GOT3 (cell line): ENCODE measurements at places on chromosomes 5 and 9.

GRCh38 chr5:65946198-65946745, 19.9 kb downstream of the ERBIN start:
- DNase-seq: no peak

- no peak for DNase-seq
These were observed 157.3 kb downstream of the ADAMTS12 start for GRCh38 chr5:33734537-33734936.

DNA sequence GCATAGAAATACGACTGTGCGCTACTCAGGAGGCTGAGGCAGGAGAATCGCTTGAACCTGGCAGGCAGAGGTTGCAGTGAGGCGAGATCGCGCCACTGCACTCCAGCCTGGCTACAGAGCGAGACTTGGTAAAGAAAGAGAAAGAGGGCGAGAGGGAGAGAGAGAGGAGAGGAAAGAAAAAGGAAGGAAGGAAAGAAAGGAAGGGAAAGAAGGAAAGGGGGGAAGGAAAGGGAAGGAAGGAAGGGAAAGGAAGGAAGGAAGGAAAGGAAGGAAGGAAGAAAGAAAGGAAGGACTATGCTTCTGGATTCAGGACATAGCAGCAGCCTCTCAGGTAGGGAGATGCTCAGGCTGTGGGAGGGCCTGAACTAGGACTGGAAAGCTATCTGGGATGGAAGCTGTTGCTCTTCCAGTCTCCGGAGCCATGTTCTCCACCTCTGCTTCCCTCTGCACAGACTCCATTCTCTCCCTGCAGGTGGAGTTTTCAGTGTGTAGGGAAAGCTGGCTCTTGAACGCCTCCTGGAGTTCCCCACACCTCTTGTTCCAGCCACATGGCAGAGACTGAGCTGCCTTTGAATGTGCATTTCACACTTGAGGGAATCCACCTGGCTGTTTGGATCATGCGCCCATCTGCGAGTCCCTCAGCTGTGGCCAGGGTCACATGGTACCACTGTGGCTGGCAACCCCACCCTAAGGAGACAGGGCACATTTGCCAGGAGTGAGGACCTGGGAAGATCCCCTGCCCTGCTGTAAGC, 9.1 kb downstream of the SWI5 start:
- DNase-seq: no peak

DNA sequence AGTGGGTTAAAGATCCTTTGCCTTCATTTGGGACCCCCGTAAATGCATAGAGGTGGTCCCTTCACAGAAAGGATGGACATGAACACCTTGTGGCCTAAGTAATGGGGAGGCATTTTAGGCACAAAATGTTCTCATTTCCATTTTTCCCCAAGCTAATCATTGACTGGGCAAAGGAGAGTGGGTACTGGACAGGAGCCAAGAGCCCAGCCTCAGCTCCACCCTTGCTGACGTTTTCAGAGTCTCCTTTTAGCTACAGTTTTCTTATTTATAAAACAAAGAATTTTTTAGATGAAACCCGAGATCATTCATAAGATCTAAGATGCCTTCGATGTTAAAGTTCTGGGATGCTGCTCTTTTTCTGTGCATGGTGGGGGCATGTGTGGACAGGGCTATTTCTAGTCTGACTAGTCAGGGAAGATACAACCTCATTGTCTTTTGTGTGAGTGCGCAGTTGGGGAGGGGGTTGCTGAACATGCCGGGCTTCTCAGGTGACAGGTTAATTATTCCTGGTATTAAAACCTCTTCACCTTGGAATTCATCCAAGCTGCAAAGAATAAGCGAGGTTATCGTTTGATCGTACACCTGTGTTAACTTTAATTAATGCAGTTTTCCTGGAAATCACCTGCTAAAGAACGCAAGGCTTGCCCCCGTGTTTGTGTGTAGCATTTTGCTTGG, 48.4 kb downstream of the ADAMTS16 start:
- no peak for DNase-seq

DNA sequence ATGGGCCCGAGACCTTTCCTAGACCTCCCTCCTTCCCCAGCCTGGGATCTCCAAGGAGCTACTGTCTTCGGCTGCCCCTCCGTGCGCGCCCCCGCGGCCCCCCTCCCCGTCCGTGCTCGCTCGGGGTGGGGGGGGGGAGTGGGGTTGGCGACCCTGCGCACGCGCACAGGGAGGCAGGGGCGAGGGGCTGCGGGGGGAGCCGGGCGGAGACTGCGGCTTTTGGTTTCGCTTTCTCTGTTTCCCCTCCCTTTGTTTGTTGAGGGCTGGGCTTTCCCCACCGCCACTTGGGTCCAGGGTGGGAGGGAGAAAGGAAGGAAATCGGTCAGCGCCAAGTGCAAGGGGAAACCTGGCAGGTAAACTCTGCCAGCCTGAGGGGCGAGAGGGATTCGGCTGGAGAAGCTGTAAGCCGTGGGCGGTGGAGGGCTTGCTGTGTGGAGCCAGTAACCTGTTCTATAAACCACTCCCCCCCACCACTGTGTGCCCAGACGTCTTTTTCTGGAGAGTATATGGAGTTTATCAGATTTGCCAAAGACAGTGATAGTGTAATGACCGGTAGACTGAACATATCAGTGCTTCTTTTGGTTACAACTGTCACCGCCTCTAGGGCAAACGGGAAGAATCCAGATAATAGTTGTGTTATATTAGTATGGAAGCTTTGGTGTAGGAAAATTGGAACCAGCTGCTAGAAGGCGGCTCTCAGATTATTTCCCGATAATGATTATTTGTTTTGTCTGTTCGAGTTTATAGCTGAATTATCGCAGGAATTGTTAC, 684 bp downstream of the DNAJA1 start:
- no peak for DNase-seq

- DNase-seq: no peak
These were observed 87.0 kb upstream of the CCNH start for GRCh38 chr5:87499478-87500410.

DNA sequence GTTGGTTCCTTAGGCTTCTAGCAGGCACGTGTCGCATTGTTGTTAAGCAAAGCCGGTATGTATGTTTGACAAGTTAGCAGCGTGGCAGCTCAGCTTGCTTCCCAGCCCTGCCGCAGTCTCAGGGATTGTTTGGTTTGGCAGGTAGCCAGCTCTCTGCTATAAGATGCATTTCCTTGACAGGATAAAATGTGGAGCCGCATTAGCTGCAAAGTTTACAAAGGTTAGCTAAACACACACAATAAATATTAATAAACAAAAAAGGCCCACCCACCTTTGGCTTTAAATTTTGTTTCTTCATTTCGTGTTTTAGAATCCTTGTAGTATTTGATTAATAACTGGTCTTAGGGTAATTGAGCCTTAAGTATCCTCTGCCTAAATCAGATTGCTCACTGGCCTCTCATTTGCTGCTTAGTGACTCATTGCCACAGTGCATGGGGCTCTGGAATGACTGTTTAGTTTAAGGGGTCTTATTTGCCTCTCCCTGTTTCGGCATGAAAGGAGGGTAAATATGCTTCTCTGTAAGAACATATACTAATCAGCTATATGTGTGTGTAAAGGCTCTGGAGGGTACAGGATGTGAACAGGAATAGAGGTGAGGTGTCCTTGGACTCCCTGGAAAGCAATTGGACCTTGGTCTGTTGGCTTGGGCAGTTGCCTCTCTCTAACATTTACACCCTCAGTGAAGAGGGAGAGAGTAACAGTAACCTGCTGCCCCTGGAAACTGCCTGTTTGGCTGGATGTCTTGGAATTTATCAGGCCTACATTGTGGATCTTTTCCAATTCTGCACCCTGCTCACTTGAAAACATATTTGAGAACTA, 122.0 kb downstream of the GDNF start:
- no peak for DNase-seq

DNA sequence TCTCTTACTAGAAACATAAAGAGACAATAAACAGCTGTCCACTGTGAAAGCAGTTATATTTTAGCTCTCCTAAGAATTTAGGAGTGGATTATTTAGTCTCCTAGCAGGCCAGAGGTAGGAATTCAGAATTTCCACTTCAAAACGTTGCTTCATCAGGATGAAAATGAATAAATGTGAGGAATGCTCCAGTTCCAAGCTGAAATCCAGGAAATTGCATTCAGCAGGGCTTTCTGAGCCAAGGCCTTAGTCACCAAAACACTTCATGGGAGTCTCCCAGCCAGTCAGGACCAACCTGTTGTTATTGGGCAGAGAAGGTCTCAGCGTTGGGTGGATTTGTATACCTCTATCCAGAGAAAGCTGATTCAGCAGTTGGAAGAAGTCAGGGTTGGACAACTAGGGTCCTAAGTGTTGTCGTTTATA, 1040.3 kb downstream of the TLE1 start:
- no peak for DNase-seq

DNA sequence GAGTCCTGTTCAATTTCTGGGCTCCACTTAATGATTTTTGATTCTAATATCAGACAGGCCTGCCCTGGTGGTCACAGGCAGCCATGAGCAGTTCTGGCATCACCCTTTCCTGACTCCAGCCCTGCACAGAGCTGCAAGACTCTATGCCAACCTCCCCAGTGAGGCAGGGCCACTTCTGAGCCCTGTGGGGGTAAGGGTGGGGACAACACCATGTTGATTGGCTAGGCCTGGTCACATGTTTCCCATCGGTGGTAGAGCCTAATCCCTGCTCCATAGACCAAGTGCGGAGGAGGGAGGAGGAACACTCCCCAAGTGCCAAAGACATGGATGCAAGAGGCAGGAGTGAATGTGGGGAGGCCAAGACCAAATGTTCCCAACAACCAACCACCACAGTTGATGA, 134.6 kb downstream of the PHF2 start:
- DNase-seq: no peak

- no peak for DNase-seq
These were observed 685 bp downstream of the SLC24A2 start for GRCh38 chr9:19788152-19788551.

- no peak for DNase-seq
These were observed 279.2 kb upstream of the NREP start for GRCh38 chr5:112036206-112036605.

DNA sequence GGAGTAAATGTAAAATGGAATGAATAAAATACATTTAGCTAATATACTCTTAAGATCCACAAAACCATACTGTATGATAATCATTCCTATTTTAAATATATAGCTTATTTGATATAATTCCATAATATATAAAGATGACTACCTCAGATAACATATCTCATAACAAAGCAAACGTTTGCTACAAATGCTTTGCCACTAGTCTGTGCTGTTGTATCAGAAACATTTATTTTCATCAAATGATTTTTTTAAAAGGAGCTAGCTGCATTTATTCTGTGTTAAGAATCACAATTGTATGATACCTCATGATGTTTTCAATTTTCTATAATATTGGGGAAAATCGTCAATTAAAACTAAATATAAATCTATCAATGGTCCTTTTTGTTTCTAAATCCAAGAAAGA, 567.2 kb downstream of the PTPRD start:
- no peak for DNase-seq

DNA sequence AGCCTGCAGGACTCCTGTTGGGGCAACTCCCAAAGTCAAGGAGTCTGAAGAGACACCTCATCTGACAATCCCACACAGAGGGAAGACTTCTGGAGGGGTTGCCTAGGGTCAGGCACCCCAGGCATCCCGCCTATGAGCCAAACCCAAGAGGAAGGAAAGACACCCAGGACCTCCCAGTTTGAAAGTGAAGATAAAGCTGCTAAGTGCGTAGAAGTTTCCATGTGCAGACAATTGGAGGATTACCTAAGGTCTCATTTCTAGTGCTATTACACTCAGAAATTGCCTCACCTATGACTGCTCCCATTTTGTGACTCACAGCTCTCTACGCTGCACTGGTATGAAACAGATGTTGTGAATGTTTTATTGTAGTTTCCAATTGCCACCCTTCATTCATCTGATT, 322.9 kb downstream of the SLIT3 start:
- no peak for DNase-seq

DNA sequence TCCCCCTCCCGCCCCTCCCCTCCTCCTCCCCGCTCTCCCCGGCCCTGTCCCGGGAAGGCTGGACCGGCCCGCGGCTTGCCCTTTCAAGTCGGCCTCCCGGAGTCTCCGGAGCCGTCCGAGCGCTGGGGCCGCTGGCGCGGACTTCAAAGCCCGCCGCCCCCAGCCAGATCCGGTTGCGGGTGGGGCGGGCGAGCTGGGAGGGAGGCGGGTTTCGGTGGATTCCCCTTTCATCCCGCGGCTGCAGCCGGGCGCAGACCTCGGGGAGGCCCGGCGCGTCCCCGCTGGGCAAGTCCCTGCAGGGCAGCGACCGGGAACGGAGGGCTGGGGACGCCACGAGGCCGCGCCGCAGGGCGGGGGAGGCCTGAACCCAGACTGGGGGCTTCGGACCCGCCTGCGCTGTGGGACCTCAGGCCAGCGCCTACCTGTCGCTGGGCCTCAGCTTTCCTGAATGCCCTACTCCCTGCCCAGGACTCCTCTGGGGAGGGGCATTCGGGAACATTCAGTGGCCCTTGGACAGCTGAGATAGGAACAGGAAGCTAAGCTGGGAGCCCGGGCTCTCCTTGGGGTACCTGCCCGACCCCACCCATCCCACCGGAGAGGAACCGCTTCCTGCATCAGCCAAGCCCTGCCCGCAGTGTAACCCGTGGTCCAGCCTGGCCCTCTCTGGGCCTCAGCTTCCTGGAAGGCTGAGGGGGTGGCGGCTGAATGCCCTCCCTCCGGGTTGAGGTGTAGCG, 23.4 kb downstream of the C9orf50 start:
- no peak for DNase-seq

- no peak for DNase-seq
These were observed 167.9 kb upstream of the FREM1 start for GRCh38 chr9:15077946-15078729.

- no peak for DNase-seq
These were observed 59.3 kb downstream of the PAX5 start for GRCh38 chr9:36974731-36975130.

- DNase-seq: no peak
These were observed 53.4 kb downstream of the OR2K2 start for GRCh38 chr9:111276431-111277128.

DNA sequence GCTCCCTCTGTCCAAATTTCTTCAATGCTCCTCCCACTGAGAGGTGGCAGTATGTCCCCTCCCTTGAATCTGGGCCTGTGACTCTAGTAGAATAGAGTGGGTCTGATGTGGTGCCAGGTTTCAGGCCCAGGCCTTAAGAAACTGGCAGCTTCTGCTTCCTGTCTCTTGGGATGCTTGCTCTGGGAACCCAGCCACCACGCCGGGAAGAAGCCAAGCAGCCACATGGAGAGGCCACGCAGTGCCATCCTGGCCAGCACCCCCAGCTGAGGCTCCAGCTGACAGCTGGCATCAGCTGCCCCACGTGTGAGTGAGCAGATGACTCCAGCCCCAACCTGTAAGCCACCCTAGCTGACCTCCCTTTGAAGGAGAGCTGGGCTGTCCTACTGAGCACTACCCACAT, 7.3 kb upstream of the TSPAN17 start:
- DNase-seq: no peak

DNA sequence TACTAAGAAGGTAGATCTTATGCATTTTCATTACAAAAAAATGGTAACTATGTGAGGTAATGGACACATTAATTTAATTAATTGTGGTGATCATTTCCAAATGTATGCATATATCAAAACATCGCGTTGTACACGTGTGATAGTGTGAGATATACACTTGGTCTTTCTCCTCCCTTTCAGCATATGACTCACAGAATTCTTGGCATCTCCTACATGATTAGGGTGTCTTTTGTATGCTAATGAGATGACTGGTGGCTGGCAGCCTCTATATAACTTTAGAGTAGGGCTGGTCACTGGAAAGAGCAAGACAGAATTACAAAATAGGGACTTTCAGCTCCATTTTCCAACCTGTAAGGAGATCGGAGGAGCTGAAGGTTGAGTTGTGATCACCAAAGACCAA, 1167.6 kb downstream of the CDH12 start:
- DNase-seq: no peak

- no peak for DNase-seq
These were observed 189.9 kb downstream of the NSG2 start for GRCh38 chr5:174235221-174236011.
